G401 (cell line): ENCODE measurements at places on chromosomes 1 and 21.
A peak's percentile ranks its signal among the peaks of the same experiment; 100 is the strongest.

GRCh38 chr21:42361286-42361685, 5.0 kb downstream of the TFF1 start:
- DNase-seq: no peak

DNA sequence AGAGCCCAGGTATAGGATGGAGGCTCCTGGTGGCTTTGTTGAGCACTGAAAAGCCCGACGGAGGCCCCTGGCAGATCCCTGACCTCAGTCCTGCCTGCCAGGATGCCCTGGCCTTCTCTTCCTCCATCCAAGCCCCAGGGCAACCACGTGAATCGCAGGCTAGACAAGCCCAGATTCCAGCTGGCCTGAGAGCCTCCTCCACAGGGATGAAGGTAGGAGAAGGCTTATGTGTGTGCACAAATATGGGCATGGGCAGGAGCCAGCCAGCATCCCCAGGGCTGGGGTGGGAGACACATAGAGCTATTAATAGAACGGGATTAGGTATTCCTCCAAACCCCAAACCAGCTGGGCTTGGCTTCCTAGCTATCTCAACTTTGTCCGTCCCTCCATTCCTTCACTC, 4.0 kb upstream of the EXTL1 start:
- no peak for DNase-seq

- DNase-seq: no peak
These were observed 16.9 kb upstream of the IFNGR2 start for GRCh38 chr21:33386222-33386784.

- no peak for DNase-seq
These were observed 8.0 kb upstream of the LELP1 start for GRCh38 chr1:153195216-153195615.

DNA sequence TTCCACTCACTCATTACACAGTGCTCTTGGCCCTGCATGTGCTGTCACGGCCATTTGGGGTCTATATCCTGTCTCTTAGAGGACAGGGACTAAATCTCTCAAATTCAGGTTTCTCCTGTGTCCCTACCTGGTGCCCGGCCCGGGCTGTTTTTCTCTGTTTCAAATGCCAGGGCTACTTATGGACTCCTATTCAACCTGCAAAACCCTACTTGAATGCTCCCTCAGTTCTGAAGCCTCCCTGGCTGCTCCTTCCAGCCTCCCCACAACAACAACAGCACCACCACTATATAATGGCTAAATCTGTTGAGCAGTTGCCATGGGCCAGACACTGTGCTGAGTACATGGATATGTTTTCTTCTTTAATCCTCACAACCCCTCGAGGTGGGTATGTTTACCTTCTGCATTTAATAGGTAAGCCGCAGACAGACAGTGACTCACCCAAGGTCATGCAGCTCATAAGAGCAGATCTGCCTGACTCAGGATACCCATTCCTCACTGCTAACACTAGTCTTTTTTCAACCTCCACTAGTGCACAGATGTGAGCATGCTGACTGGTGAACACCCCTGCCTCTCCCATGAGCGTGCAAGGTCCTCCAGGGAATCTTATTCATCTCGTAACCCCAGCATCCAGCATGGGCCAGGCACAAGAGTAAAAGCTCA, 29.9 kb downstream of the DHRS3 start:
- DNase-seq: no peak

DNA sequence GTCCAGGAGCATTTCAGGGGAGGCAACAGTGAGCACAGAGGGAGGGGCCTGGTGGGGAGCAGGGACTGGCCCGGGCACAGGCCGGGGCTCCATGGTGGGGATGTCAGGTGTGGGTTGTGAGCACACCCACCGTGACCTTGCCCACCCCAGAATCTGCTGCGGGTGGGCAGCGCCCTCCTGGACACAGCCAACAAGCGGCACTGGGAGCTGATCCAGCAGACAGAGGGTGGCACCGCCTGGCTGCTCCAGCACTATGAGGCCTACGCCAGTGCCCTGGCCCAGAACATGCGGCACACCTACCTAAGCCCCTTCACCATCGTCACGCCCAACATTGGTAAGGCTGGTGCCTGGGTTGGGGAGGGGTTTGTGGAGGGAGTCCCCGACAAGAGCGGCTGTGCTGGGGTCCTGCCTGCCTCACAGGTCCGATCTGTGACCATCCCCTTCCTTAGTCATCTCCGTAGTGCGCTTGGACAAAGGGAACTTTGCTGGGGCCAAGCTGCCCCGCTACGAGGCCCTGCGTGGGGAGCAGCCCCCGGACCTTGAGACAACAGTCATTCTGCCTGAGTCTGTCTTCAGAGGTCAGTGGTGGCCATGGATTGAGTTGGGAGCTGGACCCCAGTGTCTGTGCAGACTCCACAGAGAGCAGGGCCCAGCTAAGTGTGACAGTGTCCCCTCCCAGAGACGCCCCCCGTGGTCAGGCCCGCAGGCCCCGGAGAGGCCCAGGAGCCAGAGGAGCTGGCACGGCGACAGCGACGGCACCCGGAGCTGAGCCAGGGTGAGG, 14.3 kb downstream of the PSRC1 start:
- DNase-seq: no peak

DNA sequence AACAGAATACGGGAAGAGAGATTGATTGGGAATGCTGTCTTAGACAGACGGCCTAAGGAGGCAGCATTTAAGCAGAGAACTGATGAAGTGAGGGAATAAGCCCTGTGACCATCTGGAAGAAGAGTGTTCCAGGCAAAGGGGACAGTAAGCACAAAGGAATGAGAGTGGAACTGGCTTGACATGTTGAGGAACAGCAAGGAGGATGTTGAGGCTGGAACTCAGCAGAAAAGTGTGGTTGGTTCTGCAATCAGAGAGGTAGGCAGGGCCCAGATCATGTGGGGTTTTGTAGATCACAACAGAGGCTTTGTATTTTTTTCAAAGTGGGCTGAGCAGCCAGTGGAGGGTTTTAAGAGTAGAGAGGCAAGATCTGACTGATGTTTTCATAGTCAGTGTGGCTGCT, 157.4 kb downstream of the DNM3 start:
- no peak for DNase-seq

DNA sequence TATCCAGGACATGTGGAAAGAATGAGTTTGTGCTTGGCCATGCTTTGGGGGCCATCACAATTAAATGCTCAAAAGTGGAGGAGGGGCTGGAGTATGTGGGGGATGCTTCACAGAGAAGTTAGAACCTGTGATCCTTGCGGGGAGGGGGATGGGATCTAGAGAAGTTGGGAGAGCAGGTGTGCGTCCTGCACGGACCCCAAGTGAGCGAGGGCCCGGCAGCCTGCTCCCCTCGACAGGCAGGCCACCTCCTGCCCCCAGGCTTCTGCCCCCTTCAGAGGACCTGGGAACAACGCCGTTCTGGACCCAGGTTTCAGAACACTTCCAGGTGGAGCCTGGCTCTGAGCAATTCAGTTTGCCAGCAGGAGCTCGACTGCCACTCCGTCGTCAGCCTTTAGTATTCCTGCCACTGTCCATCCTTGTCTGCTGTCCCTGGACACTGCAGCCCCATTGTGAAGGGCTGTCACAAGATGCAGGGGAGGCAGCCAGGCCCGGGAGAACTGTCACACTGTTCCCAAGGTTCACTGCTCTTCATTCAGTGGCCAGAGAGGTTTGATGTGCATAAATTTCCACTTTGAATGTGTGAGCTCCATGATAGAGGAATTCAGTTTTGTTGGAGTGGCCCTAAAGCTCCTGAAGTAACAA, 112.2 kb downstream of the DHRS3 start:
- DNase-seq: peak; percentile 19

DNA sequence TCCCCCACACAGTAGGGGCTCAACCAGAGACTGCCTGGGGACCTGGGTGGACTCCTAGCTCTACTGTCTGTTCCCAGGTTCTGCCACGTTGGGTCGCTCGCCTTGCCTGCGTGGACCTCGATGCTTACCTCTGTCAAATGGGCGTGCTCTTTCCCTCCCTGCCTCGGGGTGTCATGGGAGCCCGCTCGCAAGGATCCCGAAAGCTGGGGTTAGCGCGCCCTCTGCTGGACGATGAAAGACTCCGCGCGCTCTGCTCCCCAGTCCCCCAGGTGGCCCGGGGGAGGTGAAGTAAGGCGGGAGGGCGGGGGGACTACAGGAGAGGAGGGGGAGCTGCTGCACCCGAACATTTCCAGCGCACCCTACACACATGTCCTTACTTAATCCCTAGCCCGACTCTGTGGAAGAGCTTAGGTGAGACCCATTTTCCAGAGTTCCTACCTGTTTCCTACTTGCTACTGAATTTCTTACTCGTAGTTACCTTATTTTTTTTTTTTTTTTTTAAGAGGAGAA, 2.3 kb upstream of the BSND start:
- peak; percentile 74 for DNase-seq
